ENCODE measurements at places on chromosomes 12 and 14.

GRCh38 chr12:32080435-32080834 is 26.2 kb upstream of the BICD1 start:
- DNase-seq: no peak

- DNase-seq: peak; percentile 8
Observed at GRCh38 chr14:21917699-21918436, 244.2 kb upstream of the OR4E1 start.

GRCh38 chr14:50791201-50791600 is 39.8 kb downstream of the NIN start:
- DNase-seq: no peak

- DNase-seq: no peak
Observed at GRCh38 chr12:125860672-125861288, 795.5 kb downstream of the AACS start.

DNA sequence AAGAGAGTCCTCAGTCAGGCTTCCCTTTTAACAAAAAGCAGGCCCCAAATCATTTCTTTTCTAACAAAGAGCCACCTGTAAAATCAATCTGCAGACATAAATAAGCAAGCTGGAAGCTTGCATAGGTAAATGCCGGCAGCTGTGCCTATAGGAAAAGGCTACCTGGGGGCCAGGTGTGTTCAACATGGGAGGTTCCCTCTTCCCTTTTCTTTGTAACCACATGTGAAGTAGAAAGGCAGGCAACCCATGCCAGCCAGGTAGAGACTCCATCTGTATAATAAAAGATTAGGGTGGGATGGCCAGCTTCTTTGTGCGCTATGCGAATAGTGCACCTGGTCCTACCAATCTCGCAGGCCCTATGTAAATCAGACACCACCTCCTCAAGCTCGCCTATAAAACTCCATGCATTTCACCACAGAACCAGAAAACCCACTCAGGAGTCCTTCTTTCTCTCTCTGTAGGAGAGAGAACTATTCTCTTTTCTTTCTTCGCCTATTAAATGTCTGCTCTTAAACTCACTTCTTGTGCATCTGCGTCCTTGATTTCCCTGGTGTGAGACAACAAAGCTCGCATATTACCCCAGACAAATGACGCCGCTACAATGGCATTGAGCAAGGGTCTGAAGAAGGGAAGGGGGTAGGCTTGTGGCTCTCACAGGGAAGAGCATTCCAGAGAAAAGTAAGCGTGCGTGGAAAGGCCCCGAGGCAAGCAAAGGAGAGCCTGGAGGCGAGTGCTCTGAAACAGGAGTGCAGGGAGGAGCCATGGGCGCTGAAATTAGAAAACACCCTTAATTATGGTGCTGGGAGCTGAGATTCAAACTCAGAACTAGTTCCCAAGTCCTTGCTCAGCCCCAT is 67.2 kb downstream of the TTC9 start:
- no peak for DNase-seq

DNA sequence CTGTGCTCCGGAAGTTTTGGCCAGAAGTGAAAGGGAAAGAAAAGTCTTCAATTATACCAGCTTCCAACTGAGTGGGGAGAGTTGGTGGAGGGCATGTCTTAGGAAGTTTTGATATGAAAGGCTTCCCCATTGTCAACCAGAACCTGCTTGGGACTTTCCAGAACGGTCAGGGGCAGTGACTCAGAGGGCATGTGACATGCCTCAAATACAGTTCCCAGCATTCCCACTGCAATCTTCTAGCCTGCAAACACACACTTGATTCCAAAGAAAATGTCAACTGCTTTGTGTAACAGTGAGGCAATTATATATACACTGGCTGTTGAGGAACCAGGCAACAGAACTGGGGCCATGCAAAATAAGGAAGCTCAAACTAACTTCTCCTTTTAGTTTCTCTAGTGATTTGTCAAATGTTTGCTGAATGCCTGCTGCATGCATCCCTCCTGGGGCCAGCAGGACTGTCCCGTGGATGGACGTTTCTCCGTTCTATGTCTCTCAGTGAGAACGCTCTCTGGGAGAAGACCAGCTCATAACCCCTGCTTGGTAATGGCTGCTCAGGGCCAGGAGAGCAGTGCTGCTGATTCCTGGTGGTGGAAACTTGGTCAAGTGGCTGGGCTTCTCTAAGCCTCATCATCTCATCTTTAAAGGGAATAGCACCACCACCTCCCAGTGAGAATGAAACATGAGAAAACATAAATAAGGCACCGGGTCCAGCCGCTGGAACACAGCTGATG is 18.3 kb downstream of the SLC25A47 start:
- DNase-seq: peak; percentile 55

Data from AG04450 (cell line).